ENCODE measurements at places on chromosomes 5 and 9.

- DNase-seq: no peak
These were observed 61.8 kb downstream of the SMIM15 start for GRCh38 chr5:61100437-61100836.

DNA sequence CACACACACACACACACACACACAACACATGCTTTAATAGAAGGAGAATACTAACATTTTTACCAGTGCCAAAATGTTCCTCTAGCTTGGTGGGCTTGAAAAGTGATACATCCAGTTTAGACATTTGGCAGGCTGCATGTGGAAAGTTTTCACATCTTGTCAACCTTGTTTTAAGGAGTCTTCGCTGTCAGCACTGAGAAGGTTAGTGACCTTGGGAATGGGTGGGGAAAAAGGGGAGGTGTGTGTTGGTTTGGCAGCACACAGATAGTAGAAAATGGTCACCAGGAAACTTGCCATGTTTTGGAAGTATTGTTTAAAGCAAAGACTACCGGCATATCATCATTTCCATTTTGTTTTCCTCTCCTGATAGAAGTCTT lies 346.5 kb upstream of the ADAMTSL1 start:
- DNase-seq: no peak

DNA sequence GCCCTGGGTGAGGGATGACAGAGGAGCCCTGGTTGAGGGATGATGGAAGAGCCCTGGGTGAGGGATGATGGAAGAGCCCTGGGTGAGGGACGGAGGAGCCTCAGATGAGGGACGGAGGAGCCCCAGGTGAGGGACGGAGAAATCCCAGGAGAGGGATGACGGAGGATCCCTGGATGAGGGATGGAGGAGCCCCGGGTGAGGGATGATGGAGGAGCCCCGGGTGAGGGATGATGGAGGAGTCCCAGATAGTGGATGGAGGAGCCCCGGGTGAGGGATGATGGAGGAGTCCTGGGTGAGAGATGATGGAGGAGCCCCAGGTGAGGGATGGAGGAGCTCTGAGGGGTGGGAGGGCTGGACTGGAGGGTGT lies 10.9 kb downstream of the PHF2 start:
- no peak for DNase-seq

DNA sequence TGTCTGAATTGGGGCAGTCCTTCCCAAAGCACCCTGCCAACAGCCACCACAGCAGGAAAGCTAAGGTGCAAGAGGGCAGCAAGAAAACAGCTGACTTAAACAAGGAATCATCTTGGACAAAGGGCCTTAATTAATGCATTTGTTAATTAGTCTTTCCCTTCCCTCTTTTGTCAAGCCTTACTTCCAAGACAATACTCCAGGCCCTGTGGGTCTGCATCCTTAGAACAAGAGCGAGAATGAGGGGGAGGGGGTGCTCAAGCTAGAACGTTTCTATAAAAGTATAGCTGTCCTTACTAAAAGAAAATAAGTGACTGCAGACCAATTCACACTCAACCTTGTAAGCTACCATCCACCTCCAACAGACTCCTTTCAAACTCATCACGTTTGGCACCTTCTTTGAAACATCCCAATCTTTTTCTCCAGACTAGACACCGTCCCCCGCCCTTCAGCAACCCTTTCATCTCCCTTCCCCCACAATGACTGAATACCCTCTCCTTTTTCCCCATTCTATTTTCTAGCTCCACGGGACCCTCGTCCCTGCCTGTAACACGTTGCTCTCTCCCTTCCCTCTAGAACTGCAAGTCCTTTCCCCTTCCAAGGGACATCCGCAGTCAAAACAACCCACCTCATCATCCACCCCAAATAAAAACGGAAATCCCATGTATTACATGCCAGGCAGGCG lies 85.7 kb upstream of the RNF38 start:
- peak; percentile 14 for DNase-seq

- DNase-seq: no peak
These were observed 26.0 kb upstream of the SEMA4D start for GRCh38 chr9:89523948-89524347.

GRCh38 chr5:83608122-83608521 lies 112.5 kb downstream of the HAPLN1 start:
- peak; percentile 59 for DNase-seq

GRCh38 chr9:137511758-137512463 lies 38.3 kb downstream of the PNPLA7 start:
- no peak for DNase-seq

GRCh38 chr5:38541174-38541725 lies 15.2 kb downstream of the LIFR start:
- DNase-seq: no peak

DNA sequence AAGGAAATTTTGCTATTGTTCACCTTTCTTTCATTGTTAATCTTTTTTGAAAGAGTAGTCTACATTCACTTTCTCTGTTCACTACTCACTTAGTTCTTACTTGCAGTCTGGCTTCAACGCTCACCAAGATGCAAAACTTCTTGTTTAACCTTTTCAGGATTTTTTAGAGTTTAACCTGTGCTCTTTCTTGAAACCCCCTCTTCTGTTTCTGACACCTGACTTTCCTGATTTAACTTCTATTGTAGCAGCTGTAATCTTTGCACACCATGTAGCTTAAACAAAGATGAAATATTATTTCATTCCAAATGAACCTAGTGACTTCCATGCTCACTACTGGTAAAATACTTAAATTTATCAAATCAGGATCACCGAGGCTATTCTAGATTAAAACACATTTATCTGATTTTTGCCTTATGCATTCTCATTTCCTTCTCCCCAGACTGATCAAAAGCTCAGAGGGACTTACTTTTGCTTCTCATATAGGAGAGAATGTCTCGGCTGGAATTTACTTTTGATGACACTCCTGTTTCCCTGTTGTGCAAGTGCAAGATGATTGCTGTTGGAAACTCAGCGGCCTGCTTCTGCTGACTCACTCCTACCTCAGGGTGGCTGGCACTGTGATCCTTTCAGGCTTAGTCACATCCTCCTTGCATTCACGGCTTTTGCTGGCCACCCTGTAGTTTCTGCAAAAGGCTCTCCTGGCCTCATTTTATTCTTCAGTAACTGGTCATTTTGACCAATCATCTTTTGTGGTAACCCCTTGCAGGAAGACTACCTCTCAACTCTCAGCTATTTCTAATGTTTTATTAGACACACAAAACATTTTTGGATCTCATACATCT lies 109.3 kb upstream of the IFNE start:
- peak; percentile 95 for DNase-seq

DNA sequence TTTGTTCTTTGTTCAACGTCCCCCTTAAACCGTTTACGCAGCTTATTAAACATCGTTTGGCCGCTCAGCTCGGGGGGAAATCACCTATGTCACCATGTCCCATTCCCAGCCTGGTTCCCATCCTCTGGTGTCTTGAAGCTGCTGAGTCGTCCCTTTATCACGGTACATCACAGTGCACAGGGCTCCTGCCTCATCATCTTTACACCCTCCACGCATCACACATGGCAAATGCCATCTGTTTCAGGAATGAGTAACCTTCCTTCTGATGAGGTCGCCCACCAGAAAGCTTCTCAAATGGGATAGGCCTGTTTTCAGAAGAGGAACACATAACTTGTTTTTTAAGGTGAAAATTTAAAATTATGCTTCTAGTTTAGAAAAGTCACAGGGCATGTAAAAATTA lies 7.9 kb upstream of the LHX6 start:
- DNase-seq: no peak

DNA sequence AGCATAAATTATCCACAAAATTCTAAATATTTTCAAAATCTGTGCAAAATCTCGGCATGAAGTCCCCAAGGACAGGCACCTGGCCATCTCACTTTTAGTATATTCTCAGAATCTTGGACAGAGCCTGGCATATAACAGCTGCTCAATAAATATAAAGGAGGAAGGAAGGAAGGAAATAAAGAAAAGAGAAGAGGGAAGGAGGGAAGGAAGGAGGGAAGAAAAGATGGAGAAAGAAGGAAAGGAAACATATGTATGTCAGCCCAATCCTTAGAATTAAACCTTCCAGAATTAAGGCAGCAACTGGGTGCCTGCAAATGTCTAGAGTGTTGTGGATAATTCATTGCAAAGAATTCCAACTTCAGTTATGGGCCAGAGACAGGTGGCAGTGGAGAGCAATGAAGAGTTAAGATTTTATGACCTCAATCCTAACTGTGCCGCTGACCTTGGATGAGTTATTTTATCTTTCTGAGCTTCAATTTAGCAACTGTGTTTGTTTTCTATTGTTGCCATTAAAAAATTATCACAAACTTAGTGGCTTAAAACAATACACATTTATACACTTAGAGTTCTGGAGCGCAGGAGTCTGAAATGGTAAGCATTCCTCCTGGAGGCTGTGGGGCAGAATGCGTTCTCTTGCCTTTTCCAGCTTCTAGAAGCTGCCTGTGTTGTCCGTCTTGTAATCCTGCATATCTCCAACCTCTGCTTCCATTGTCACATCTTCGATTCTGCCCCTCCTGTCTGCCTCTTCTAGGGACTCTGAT lies 200.9 kb upstream of the MSX2 start:
- DNase-seq: no peak

DNA sequence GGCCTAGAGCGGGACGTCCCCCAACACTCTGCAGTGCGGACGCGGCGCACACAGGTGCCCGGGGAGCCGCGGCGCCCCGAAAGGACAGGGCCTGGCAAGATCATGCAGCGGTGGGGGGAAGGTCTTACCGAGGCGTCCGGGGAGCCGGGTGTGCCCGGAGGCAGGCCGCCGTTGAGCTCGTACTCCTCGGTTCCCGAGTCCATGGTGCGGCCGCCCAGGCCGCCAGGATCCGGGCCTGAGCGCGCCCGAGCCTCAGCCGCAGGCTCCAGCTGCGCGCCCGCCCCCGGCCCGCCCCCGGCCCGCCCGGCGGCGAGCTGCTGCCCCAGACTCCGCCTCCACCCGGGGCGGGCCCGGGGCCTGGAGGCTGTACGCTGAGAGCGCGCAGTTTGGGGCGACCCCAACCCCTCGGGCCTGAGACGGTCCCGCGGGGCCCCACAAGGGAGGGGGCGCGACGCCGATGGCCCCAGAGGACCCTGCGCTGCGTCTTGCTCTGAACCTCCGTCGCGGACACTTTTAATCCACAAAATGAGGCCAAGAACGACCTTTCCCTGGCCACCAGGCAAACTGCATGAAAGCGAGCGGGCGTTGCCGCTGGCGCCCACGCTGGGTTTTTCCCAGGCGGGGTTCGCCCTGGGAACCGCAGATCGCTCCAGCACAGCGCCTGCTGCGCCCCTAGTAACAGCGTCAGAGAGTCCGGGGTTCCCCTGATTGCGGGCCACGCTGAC lies at the start of gene NINJ1:
TSS of gene NINJ1 (minus strand) at position 237 of the 725 bp plus-strand sequence. CDS start at position 203, 34 bp downstream.
- peak; percentile 69 for DNase-seq

GRCh38 chr9:31355159-31355882 lies 1029.1 kb upstream of the ACO1 start:
- no peak for DNase-seq

DNA sequence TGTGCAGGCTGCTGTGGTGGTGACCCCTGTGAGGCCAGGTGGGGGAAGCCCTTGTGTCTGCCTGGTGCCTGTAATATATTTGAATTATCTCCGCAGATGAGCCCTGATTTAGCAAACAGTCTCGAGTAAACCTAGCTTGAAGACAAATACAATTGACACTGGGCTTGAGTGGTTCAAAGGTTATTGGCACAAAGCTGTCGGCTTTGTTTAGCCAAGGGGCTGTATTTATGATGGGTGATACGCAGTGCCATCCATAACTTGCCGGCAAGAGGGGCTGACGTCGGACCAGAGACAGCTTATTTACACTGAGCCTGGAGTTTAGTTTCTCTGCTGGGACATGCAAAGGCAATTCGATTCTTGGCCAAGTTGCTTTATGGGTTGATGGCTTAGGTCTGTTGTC lies 20.0 kb upstream of the PITX1 start:
- no peak for DNase-seq

DNA sequence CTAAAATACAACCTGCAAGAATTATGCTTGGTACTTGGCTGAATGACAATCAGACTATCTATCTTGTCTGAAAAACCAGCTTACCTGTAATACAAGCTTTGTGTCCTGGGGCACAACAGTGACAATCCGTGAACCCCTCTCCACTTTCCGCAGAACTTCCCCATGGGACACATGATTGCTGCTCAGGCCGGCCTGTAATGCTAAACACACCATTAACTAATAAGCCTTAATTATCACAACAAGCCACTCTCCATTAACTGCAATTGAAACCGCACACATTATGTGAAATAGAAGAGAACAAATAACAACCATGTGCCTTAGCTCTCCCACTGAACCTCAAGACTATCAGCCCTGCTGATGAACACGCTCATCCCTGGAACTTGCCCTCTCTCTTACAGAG lies 33.7 kb downstream of the ELP1 start:
- DNase-seq: no peak

GRCh38 chr9:76932757-76933156 lies 26.8 kb upstream of the PRUNE2 start:
- peak; percentile 53 for DNase-seq

DNA sequence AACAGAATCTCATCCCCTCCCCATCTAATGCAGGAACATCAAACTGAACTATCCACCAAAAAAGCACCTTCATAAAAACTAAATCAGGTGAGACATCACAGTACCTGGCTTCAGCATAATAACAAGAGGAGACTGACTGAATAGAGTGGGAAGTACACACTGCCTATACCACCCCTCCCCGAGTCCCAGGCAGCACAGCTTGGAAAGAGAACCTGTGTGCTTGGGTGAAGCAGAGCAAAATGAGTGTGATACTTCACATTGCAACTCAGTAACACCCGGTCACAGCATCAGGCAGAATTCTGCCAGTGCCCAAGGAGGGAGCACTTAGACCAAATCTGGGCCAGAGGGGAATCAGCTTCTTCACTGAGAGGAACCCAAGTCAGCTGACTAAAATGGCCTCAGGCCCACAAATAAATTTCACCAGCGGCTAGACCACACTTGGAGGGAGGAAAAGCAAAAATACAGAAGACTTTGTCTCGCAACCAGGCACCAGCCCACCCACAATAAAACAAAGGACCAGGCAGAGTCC lies 69.3 kb upstream of the OR2K2 start:
- DNase-seq: no peak

DNA sequence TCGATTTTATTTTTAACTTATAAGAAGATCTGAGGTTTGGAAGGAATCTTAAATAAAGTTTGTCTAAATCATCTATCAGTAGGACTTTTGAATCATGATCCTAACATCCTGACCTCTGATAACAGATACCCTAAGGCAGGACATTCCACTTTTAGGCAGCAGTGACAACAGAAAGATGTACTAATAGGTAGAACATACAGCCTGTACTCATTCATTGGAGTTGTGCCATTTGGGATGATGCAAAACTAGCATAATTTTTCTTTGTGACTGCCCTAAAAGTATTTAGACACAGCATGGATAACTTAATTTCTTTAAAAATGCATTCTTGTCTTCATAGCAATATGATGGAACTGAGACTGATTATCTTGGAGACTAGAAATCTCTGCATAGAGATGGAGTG lies 39.7 kb downstream of the CDC42SE2 start:
- DNase-seq: peak; percentile 86

DNA sequence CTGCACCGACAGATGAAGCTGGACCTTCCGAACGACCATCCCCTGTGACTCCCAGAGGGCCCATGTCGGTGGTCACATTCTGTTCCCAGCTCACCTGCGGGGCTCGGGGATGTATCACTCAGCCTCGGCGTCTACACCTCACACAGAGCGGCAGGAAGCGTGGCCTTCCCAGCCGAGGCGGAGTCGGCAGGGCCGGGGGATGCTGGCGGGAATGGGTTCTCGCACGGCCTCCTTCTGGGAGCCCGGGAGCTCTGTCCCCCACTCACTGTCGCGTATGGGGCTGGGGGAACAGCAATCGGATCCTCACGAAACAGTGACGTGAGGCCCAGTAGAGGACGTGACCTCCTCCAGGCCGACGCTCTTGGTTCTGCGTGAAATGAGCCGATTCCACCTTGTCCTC lies 20.4 kb downstream of the NACC2 start:
- no peak for DNase-seq

All from fibroblast of skin of scalp (primary cell).